ENCODE measurements at places on chromosomes 5 and 9. TPM values are rescaled to one million over a fixed set of nuclear protein-coding genes. Genes with fewer than 3 reads are reported as not detected.

SLCO6A1 gene
- total RNA-seq, result not detected

BTF3 gene
- total RNA-seq, result 484 TPM

GRCh38 chr9:36037549-36038122 is 923 bp downstream of the RECK start:
- DNase-seq, result no peak

DNA sequence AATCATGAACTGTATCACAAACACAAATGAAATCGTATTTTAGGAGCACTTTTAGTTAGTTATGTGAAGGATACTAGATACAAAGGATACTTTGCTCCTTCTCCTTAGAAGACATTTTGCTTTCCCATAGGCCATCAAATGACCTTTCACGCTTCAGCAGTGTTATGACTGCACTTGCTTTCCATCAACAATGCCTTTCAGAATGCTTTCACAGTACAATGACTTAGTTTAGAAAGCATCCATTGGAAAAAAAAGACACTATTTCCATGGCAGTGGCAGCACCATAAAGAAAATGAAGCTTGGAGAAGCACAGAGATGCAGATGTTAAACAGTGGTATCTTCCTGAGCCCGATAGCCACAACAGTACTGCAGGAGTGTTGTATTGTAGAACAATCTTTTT is 203.9 kb downstream of the PCSK1 start:
- DNase-seq, result no peak

DNA sequence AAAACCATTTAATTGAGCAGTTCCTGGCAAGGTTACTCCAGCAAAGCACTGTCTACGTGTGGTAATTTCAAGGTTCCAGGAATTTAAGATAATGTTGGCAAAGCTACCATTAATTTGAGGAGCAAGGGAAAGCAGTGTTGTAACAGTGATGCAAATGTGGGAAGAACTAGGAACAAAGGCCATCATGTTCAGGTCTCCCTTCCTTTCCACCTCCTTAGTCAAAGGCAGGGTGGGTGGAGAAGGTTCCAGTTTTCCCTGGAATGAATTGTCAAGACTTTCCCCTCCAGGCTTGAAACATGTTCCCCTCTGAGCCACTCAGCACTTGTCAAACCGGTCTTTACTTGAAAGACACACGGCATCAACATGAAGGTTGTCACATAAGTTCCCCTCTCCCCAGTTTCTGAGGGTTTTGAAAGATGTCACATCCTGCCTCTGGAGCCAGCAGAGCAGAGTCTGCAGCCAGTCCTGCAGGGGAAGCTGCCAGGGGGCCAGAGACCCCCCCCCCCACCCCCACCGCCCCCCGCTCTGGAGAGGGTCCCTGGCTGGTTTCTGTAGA is 226.0 kb downstream of the GAS1 start:
- no peak for DNase-seq

DNA sequence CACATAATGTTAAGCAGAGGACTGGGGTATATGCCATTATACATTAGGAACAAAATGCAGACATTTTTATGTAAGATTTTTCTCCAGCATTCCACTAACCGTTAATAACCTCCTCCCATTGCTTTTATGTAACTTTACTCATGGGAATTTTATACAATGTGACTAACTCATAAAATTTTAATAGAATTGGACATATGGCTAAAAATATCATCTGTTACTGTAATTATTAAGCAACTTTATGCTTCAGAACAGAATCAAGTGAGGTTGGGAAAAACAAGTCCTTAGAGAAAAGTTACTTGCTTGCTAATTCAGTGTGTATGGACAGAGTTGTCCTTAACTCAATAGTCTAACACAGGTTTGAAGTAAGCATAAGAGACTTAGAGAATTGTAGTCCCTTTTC is 54.8 kb upstream of the PCSK1 start:
- DNase-seq, result no peak

- no peak for DNase-seq
Observed at GRCh38 chr5:52150501-52150900, 637.2 kb upstream of the ITGA1 start.

TMEFF1 gene
- 0.27 TPM for total RNA-seq

GRCh38 chr9:115640887-115641286 is 512.7 kb upstream of the PAPPA start:
- DNase-seq, result no peak

PTGS1 gene
- 20.3 TPM for total RNA-seq

GRCh38 chr5:134887593-134888159 is 13.5 kb downstream of the TXNDC15 start:
- DNase-seq, result no peak

DNA sequence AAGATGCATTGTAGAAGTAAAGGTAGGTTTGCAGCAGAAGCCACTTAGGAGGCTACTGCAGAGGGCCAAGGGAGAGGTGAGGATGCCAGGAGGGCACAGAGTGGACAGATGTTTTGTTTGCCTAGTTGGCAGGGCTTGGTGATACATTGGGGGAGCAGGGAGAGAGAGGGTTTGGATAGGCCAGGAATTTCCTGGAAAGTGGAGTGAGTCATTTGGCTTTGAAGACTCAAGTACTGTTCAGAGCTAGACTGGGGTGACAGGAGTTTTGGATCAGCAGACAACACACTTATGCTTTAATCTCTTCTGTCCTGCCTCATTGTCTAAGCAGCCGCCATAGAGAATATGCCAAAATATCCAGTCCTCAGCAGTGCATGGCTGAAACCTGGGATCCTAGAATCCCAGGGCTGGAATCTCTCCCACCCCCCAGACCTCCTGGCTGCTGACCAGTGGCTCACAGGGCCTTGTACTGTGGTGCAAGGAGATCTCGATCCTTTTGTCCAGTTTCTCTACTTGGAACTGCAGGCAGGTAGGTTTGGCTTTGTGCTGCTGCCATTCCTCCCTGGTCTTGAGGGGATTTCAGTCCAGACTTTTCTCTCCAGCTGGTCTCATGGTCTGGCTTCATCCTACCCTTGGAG is 11.0 kb downstream of the TMEM268 start:
- DNase-seq, result no peak

DNA sequence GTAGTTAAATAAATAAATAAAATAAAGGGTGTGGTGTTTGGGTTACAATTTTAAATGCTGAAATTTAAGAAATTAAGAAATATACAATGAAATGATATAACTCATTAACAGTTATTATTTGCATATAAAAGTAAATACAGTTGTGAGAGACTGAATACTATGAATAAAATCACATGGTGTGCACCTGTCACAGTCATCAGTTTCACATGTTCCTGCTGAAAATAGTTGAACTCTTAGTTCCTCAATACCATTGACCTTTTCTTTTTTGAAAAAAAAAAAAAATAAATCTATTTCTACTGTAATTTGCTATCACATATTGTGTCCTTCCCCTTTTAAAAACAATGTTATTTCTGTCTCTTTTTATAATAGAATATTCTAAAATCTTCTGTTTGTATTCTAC is 130.9 kb upstream of the CHD1 start:
- DNase-seq, result no peak

GRCh38 chr9:35726931-35727330 is 5.1 kb downstream of the TLN1 start:
- DNase-seq, result peak; percentile 88

GRCh38 chr9:75111019-75111622 is 22.8 kb downstream of the OSTF1 start:
- DNase-seq, result no peak

MELK gene
- 1.1 TPM for total RNA-seq

RHOBTB3 gene
- total RNA-seq, result 53.2 TPM

Measured in aorta (tissue), 5 donors.